ENCODE measurements at places on chromosomes 5 and 9.

DNA sequence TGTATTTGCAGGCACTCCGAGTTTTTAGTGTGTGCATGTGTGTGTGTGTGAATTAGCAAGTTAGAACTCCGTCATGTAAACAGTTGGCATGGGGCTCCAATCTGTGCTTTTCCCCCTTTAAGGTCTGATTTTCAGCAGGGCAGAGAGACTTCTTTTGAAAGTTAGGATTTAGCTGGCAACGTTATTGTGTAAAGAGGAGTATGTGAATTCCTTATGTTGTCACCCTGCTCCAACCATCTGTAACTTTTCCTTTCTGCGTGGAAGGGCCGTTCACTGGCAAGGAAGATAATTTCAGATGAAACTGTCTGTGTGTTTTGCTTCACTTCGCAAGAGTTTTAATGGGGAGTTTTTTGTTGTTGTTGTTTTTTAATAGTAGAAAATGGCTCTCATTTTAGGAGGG is 332 bp downstream of the SGCD start:
- DNase-seq, result no peak

DNA sequence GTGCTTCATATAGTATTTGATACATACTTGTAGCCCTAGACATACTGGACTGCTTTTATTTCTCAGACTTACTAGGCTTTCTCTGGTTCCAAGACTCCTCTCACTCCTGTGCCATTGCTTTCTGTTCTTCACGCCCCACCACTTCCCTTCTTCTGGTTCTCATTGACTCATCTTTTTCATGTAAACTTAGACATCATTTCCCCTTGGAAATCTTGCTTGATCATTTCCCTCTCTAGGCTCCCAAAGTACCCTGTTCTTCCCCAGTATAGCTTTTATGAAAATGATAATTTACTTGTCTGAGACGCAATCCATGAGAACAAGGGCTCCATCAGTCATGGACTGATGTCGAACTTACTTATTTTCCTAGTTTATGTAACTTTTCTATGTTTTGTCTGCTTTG is 83.5 kb downstream of the TLR4 start:
- DNase-seq, result no peak

- no peak for DNase-seq
Observed at GRCh38 chr9:21155501-21155900, 11.0 kb downstream of the IFNA21 start.

GRCh38 chr5:23089286-23089685 is 236.1 kb upstream of the CDH12 start:
- DNase-seq, result peak; percentile 20

- no peak for DNase-seq
Observed at GRCh38 chr5:181188700-181189362, 16.2 kb downstream of the TRIM7 start.
